GM13976 (cell line): ENCODE measurements at places on chromosomes 4 and X.

DNA sequence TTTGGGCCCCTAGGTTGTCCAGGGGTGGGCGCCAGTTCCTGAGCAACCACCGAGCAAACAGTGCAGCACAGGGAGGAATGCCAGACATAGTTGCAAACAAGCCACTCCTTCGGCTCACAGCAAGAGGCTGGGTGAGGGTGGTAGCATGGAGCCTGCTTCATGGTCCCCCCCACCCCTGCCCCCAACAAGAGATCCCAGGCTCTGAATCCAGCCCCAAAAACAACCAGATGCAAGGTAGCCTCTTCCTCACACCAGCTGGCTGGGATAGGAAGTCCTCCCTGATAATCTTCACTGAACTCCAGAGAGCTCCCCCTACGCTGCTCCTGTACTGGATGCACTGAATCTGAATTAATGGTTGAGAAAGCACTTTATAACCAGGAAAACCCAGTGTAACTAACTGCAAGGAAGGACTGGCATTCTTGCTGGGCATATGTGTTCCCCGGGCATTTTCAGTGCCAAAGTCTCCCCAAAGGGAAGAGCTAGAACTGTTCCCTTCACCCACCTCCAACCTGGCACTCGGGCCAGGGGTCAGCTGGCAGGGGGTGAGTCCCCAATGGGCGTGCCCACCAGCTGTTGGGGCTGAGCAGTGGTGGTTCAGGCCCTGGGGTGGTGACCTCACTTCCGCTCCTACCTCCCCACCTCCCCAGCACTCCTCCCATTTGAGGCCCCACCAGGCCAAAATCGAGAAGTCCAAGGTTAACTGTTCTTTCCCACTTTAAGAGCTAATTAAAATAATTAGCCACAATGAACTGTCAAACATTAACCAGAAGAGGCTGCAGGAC lies 1.5 kb downstream of the ELF4 start:
- peak; percentile 72 for DNase-seq

- no peak for DNase-seq
Measured at GRCh38 chrX:28324321-28324721, 262.9 kb upstream of the IL1RAPL1 start.

GRCh38 chrX:18935893-18936292 lies 48.0 kb downstream of the PHKA2 start:
- no peak for DNase-seq

GRCh38 chr4:52889778-52890520 lies 27.8 kb downstream of the RASL11B start:
- no peak for DNase-seq

- no peak for DNase-seq
Measured at GRCh38 chr4:104429150-104429741, 65.4 kb downstream of the CXXC4 start.

DNA sequence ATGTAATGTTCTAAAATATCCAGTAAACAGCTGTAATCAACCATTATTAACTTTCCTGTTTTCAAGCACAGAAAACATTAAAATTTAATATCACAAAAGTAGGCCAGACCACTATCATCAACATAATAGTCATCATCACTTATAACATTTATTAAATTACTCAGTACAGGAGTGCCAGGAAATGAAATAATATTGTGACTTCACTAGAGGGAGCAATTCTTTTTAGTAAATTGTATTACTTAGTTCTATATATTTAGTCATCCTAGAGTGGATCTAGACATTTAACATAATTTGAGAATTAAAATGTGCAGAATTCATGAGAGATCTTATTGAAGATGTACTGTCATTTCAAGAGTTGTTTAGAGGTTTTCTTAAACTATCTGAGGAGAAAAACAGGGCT lies 33.6 kb downstream of the PITX2 start:
- no peak for DNase-seq

DNA sequence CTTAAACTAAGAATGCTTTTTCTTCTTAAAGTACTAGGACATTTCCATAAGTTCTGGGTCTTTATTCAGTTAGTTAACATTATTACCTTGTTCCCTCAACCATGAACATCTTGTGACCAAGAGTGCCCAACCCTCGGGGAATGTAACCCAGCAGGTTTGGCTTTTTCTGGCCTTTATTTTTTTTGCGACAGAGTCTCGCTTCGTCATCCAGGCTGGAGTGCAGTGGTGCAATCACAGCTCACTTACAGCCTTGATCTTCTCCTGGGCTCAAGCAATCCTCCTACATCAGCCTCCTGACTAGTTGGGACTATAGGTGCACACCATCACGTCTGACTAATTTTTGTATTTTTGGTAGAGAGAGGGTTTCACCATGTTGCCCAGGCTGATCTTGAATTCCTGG lies 65.1 kb downstream of the USP11 start:
- DNase-seq: no peak

GRCh38 chr4:183905081-183905592 lies at the start of gene STOX2:
Gene STOX2, plus strand, starts transcription at chr4:183905307. Its CDS starts 1,484 bp downstream, at chr4:183906791.
- DNase-seq: no peak

DNA sequence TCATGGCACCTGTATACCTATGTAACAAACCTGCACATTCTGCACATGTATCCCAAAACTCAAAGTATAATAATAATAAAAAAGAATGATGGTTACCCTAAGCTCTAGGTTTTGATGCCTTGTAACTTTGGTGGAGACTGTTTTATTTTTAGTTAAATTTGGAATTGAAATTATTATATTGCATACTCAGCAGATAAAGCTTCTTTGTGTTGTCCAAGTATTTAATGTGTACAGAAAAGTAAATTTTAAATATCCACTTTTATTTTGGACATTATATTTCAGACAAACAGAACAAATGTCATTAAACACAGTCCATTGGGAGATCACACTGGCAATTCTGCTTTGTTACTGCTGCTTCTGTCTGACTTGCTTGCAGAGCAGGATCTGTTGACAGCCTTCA lies 684.5 kb upstream of the CT83 start:
- no peak for DNase-seq

- DNase-seq: peak; percentile 27
Measured at GRCh38 chr4:139167774-139168444, 9.1 kb downstream of the ELF2 start.

DNA sequence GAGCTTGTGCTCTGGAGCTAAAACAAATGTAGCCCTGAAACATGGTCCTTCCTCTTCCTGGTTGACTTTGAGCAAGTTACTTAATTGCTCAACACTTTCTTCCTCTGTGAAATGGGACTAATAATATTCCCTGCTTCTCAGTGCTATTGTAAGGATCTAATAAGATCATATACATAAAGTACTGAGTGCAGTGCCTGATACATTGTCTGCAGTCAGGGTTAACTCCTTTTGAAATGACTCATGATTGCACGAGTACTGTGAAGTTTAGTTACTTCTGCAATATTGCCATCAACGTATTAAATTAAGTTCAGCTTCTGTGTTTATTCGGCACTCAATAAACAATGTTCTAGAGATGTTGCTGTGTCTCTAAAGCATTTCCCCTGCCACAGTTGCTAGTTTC lies 91.8 kb upstream of the HPRT1 start:
- no peak for DNase-seq

DNA sequence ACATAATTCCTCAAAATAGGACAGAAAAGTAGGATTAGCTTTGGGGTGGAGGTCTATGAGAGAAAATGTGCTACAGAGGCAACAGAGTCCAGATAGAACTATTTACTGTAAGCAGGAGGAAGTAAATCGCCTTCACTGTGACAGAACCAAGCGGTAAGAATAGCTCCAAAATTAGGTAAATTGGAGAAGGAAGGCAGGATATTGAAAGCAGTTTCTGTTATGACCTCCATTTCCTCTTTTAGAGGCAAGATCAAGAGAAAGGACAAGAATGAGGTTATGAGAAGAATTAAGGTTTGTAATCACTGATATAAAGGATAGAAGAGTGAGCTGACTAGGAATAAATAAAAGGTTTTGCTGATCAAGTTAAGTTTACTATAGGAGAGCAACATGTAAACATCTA lies 44.1 kb upstream of the NEUROG2 start:
- DNase-seq: peak; percentile 22

GRCh38 chrX:118637997-118638396 lies 89.4 kb upstream of the IL13RA1 start:
- DNase-seq: no peak
